Ureter (tissue), 1 donor: ENCODE measurements at places on chromosomes 16 and 17. TPM values are rescaled to one million over a fixed set of nuclear protein-coding genes. Genes with fewer than 3 reads are reported as not detected.
A peak's percentile ranks its signal among the peaks of the same experiment; 100 is the strongest.

DNA sequence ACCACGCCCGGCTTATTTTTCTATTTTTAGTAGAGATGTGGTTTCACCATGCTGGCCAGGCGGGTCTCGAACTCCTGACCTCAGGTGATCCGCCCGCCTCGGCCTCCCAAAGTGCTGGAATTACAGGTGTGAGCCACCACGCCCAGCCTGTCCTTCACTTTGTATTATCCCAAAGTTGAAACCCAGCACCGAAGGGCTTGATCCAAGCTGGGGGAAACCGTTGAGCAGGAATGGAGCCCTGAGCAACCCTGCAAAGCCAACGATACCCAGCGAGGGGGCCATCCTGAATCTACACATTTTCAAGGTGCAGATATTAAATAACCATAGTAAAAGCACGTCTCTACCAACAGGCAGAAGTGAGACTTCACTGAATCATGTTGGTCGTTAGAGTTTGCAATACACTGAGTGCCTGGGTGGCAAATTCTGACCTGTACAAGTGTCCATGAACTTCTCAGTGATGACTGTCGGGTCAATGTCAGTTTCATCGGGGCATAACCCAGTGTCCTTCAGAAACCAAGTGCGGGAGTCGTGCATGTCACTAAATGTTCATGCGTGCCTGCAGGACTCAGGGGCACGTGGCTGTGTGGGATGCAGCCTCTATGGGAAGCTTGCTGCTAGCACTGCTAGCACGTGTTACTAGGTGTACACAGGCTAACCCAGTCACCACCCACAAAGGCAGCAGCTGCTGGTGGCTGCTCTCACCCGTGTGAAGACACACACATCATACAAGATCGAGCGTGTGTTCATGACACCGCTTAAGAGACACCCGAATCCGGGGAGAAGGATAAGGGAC, 10.5 kb upstream of the RBFOX3 start:
- peak; percentile 33 for DNase-seq

- peak; percentile 81 for DNase-seq
Observed at GRCh38 chr16:85206472-85207356, 94.4 kb upstream of the CIBAR2 start.

- DNase-seq = peak; percentile 54
Observed at GRCh38 chr16:58814348-58814801, 80.3 kb upstream of the GOT2 start.

DNA sequence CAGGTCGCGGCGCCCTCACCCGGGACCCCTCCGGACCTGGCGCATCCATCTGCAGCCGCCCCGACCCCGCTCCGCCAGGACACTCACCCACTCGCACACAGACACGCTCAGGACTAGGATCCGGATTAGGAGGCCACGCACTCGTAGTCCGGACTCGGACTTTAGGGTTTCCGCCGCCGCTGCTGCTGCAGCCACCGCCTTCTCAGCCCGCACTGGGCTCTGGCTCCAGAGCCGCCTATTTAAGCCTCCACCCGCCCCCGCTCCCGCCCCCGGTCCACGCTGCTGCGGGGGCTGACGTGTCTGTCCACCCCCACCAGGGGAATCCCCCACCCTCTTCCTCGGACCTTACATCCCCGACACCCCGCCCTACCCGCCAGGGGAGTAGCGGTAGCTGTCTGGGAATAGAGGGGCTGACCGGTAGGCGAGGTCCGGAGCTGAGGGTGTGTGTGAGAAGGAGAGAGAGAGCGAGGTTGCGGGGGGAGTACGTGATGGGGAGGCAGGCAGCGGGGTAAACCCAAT, at the start of gene RRAD:
Gene RRAD (minus strand): TSS at position 214 of the 519 bp plus-strand sequence. CDS start 356 bp downstream, outside the sequence.
- no peak for DNase-seq

GRCh38 chr16:84544031-84544773, 39.7 kb upstream of the MEAK7 start:
- no peak for DNase-seq

DNA sequence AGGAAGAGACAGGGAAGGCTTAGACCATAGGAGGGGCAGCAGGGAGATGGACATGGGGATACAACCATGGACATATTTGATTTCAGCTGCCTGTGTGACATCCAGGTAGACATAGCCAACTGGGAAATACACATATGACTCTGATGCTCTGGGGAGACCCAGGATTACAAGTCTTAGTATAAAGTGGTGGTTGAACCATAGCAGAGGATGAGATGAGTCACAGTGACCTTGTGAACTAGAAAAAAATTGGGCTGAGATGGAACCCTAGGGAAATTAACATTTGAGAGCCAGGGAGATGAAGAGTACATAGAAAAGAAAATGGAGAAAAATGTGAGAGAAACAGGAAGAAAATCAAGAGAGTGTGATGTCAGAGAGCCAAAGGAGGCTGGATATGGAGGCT, 10.2 kb downstream of the MARCHF10 start:
- DNase-seq = no peak

GRCh38 chr17:47218896-47219430, 9.8 kb downstream of the MYL4 start:
- no peak for DNase-seq

GRCh38 chr16:50040710-50041109, 15.7 kb downstream of the CNEP1R1 start:
- no peak for DNase-seq

DNA sequence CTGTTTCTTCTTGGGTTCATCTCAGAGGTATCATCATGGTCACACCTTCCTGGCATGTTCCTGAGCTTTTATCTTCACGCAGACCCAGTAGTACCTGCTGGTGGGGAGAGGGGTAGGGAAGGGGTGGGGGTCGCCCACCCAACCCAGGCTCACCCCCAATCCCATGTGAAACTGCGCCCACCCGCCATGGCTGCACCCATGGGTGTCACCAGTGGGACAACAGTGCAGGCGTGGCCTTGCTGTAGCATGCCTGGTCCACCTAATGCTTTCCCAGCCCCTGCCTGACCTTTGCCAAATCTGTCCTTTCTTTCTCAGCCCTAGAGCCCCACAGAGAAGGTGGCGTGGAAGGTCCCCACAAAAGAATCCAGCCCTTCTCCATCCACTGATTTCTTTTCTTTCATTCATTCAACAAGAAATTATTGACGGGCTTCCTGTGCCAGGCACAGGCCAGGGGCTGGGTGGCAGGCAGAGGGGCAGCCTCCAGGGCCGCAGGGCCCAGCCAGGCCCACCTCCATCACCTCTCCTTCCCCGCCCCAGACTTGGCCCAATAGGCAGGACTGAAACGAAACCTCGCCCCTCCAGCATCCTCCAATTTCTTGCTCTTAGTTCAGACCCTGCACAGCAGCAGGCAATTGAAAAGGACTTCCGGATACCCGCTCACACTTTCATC, 79.1 kb upstream of the TNRC6C start:
- DNase-seq = no peak

DNA sequence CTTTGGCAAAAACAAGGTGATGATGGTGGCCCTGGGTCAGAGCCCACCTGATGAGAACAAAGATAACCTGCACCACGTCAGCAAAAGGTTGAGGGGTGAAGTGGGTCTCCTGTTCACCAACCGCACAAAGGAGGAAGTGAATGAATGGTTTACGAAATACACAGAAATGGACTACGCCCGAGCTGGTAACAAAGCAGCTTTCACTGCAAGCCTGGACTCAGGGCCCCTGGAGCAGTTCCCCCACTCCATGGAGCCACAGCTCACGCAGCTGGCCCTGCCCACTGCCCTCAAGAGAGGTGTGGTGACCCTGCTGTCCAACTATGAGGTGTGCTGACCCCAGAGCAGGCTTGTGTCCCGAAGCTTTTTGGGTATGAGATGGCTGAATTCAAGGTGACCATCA, 29.7 kb upstream of the DLX4 start:
- no peak for DNase-seq

DNA sequence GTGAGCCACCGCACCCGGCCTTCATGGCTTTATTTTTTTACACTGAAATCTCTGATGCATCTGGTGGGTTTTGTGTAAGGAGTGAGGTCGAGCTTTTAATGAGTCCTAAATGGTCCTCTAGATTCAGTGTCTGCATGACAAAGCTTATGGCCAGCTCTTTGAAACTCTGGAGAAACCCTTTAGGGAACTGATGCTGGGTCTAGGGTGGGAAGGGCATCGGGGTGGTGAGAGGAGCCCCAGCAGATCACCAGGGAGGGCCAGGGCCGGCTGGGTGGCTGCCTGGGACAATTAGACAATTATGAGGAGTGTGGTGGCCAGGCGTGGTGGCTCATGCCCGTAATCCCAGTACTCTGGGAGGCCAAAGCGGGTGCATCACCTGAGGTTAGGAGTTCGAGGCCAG, 93.9 kb downstream of the SEC14L1 start:
- DNase-seq = no peak

DNA sequence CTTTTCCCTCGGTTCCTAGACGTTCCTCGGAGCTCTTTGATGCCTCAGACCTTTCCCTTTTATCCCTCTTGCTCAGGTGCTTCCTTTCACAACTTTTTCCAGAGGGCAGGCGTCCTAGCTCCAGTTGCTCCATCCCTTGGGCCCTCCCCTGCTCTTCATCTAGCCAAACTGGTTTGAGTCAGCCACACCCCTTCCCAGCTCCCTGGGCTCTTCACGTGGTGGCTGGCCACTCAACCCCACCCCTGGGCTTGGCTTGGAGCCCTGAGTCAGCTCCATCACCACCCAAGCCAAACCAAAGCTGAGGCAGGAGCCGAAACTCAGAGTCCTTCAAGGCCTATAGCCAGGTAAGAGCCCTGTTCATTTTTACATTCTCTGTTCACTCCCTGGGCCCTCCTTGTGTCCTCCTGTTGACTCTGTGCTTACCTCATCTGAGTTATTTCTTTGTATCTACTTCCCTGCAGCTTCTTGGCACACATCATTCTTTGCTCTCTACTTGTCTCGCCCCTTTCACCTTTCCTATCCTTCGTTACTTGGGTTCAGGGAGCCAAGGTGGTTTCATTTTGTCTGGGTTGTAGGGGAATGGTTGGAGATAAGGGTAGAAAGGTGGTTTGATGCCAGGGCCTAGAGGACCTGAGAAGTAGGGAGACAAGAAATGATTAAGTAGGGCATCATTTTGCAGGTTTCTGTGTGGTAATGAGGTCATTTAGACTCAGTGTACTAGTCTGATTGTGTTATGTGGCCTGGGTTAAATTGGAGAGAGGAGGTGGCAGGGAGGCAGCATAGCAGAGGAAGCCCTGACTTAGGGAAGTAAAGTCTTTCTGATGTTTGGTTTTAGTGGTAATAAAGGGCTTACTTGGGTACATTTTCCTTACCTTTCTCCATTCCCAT, 7.6 kb upstream of the PHKG2 start:
- DNase-seq = peak; percentile 94

GRCh38 chr17:67528751-67529436, 151.8 kb downstream of the PITPNC1 start:
- DNase-seq = peak; percentile 81

GRCh38 chr16:868386-868755, 67.8 kb upstream of the GNG13 start:
- no peak for DNase-seq

- DNase-seq = no peak
Observed at GRCh38 chr17:73855720-73856333, 211.6 kb upstream of the SDK2 start.

DNA sequence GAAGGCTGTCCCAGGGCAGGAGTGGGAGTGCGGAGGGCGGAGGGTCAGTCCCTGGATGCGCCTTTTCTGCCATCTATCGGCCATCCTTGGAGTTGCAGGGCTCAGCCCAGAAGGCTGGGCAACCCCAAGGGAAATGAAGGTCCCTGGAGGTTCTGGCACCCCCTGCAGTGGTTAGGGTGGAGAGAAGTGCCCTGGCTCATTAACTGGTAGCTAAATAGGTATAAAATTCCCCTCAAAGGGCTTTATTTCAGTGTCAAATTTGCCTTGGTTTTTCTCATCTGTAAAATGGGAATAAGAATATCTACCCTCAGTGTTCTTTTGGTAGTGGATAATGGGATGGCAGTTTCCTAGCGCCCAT, 22.4 kb downstream of the C17orf75 start:
- peak; percentile 77 for DNase-seq

Gene SULT1A2
- 2.9 TPM for total RNA-seq

Gene NPIPB13
- total RNA-seq = 48.8 TPM

Gene RGS9
- total RNA-seq = 6.1 TPM

Gene TMC8
- total RNA-seq = 18.2 TPM

Gene CACNG3
- not detected for total RNA-seq

Gene TBC1D3G
- total RNA-seq = not detected

Gene MRPS34
- total RNA-seq = 78.6 TPM

Gene KRT28
- not detected for total RNA-seq

Gene LITAFD
- not detected for total RNA-seq

Gene COL1A1
- 331 TPM for total RNA-seq

Gene TBC1D3H
- not detected for total RNA-seq

Gene MYO15A
- 1.8 TPM for total RNA-seq

Gene CACNG4
- total RNA-seq = 0.57 TPM

Gene P2RX1
- 44.3 TPM for total RNA-seq

Gene TMIGD1
- not detected for total RNA-seq
